Left lung (tissue), 14 donors: ENCODE measurements at places on chromosomes 6 and 20.
A peak's percentile ranks its signal among the peaks of the same experiment; 100 is the strongest.

DNA sequence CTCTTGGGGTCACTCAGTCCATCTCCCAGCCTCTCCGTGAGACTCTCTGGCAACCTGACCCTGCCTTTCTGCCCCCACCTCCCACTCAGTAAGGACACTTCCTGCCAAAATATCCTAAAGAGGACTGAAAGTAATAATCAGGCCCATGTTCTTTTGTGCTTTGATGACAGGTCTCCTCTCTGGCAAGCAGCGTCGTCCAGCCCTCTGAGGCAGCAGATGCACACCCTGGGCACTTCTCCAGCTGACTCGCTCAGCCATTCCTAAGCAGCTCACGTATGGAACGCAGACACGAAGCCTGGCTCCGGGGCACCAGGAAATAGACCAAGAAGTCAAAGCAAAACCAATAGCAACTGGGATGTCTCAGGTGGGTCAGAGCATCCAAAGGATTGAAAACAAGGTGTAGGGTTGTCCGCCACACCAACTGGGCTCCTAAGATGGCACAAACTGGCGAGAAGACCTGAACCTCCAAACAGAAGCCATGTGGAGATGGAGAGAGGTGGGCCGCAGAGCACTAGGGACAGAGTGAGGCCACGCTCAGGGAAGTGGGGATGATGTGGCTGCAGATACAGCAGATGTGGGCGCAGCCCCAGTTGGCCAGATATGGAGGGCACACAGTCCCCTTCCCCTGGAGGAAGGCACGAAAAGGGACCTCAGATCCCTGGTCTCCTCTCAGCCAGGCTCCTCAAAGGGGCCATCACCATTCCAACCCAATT, 99.3 kb downstream of the PRND start:
- DNase-seq = no peak

- peak; percentile 20 for DNase-seq
These were observed 24.7 kb upstream of the GFOD1 start for GRCh38 chr6:13511913-13512717.

- DNase-seq = no peak
These were observed 39.3 kb upstream of the HIVEP1 start for GRCh38 chr6:11972806-11973205.

DNA sequence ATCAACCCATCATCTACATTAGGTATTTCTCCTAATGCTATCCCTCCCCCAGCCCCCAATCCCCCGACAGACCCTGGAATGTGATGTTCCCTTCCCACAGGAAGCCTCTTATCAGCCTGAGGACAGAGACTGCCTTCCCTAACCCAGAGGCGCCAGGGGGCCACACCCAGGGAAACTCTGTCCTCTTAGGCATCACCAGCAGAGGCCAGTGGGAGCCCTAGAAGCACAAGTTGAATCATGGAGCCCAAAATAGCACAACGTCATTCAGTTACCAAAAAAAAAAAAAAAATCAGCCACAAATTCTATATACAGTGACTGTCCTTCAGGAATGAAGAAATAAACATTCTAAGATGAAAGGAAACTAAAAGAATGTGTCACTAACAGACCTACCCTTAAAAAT, 625.7 kb downstream of the TFAP2A start:
- no peak for DNase-seq

- no peak for DNase-seq
These were observed 61.4 kb upstream of the TOX2 start for GRCh38 chr20:43853174-43853803.

- no peak for DNase-seq
These were observed 73.3 kb downstream of the MRPL14 start for GRCh38 chr6:44053760-44054556.
